Stimulated activated CD8-positive, alpha-beta memory T cell treated with anti-CD3 and anti-CD28 coated beads, Interleukin-4, amount 100 ng/mL, for 1 hour (primary cell): ENCODE measurements at places on chromosomes 3 and 15.

DNA sequence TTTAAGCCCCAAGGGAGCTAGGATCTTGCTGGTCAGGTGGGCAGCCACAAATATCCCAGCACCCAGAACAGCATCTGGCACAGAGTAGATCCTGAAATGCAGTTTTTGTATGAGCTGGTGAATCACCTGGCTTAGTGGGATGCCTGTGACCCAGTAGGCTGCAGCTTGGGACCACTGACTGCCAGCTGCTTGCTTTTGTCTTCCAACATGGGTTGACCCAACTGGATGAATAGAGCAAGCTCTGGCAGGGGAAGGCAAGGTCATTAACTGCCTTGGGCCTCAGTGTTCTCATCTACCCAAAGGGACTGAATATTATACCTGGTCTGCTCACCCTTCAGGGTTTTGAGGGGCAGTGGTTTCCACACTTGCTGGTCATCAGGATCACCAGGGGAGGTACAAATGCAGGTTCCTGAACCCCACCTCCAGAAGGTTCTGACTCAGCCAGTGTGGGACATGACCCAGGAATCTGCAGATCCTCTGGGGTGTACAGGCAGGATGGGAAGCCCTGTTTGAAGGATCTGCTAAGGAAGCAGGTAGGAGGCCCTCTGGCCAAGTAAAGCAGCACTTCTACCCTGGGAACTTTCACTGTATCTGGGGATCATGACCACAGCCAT, 55.4 kb downstream of the ITGA11 start:
- DNase-seq: no peak

DNA sequence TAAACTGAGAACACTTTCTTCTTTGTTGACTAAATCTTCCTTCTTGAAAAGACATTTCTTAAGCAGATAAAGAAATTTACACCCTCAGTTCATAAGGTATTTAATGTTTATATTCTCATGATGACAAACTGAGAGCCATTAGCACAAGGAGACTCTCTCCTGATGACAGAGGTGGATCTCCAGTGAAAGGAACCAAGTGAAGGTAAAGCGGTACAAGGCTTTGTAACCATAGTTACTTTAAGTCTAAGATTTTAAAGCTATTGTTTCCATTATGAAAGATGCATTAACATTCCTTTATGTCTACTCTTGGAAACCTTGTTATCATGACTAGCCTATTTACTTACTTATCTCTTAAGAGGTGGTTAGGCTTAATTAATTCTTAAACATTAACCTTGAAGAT, 737.1 kb downstream of the MECOM start:
- no peak for DNase-seq

DNA sequence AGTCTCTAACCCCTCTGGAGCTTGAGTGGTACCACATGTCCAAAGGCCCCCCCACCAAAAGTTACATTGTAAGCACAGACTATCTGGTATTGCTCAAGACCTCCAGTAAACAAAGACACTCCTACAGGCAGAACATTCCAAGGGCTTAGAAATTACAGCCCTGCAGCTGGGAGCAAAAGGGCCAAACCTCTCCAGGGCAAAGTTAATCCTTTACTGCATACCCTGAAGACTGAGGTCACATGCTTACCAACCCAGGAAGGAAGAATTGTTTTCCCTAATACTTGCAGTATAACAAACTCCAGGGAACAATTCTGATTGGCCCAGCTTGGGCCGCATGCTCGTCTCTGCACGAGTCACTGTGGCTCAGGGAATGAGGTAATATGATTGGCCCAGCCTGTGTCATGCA, 266.1 kb upstream of the NR2F2 start:
- no peak for DNase-seq

- DNase-seq: no peak
Measured at GRCh38 chr15:101110681-101111569, 140.9 kb downstream of the CHSY1 start.

- DNase-seq: no peak
Measured at GRCh38 chr3:146134348-146135117, 26.5 kb downstream of the PLOD2 start.
